ENCODE measurements at places on chromosomes 12 and 14. TPM values are rescaled to one million over a fixed set of nuclear protein-coding genes. Genes with fewer than 3 reads are reported as not detected.

SDR9C7 gene
- total RNA-seq, result not detected

CD69 gene
- total RNA-seq, result 11.4 TPM

- no peaks in the 10 kb centered on the region for H3K4me1 ChIP-seq
- H3K27ac ChIP-seq, result no peak overlapping the region
- no peaks in the 10 kb centered on the region for H3K27me3 ChIP-seq
- no peaks in the 10 kb centered on the region for H3K36me3 ChIP-seq
- no peak for DNase-seq
These were observed 37.8 kb downstream of the SLCO1A2 start for GRCh38 chr12:21296751-21297406.

DNA sequence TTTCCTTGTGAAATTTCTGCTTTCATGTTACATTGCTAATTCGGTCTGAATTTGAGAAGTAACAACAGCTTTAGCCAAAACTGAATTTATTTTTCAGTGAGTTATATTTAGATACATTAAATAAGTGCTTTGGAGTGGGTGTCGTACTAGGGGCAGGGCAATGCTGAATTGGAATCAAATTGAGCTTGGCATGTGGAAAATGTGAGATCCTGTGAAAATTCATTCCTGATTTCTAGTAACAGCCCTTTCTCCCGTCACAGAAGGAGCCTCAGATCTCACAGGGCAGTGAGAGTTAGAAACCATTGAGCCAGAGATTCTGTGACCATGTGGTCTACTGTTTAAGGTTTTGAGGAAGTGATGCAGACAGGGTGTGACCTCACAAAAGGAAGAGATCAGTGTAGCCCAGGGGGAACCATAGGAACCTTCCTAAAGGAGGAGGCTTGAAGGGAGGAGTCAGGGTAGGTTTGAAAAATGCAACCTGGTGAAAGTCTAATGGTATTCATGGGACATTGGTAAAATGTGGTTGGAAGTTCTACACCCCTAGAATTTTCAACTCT, 1136.8 kb downstream of the AACS start:
- H3K27me3 ChIP-seq, result no peaks in the 10 kb centered on the region
- no peak overlapping the region for H3K4me3 ChIP-seq
- H3K27ac ChIP-seq, result no peak overlapping the region
- H3K4me1 ChIP-seq, result no peaks in the 10 kb centered on the region

DNA sequence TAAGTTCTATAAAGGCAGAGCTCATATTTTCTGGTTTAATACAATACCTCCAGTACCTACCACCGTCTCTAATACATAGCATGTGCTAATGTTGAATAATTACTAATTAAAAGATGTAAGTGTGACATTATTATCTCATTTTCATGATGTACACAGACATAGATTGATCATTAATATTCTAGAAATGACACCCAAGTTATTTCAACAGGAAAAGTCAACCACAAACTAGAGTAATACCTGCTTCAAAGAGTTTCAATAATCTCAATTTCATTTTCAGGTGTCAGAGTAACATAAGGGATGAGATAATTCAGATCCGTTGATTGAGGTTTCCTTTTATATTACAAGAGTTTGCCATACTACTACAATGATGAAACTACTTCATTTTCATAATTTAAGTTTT, 388.9 kb downstream of the SOX5 start:
- DNase-seq, result no peak
- H3K4me1 ChIP-seq, result no peaks in the 10 kb centered on the region
- H3K4me3 ChIP-seq, result no peak overlapping the region
- H3K27ac ChIP-seq, result no peak overlapping the region
- no peaks in the 10 kb centered on the region for H3K27me3 ChIP-seq
- H3K36me3 ChIP-seq, result no peaks in the 10 kb centered on the region

DNA sequence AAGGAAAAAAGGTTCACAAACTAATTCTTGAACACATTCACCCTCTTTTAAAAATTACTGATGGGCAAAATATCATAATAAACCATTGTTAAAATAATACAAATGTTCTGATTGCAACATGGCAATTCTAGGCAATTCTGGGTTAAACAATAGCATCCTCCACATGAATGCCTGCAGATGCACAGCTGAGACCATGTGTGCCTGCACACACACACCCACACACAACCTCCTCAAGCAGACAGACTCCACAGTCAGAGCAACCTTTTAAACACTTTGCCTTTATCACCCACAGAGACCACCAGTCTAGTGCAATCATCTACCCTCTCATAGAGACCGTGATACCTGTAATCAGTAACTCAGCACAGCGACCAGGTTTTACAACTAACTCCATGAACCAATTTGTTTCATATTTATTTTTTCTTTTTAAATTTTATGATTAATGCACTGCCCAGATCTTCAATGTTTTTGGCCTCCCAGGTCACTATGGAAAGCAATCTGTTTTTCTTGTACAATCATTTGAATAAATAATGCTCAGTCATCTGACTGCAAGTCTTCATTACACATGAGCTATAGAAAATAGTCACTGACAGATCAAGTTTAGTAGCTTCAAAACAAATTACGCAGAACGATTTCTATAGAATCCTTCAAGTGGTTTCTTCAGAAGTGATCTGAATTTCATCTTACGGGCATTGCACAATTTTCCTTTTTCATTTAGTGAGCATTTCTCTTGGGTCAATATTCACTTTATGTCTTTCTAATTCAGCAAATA, 105.8 kb downstream of the PRKD1 start:
- peaks cover 15% of the 10 kb centered on the region for H3K4me1 ChIP-seq
- H3K27ac ChIP-seq, result no peak overlapping the region
- H3K4me3 ChIP-seq, result no peak overlapping the region
- H3K27me3 ChIP-seq, result no peaks in the 10 kb centered on the region
- no peaks in the 10 kb centered on the region for H3K36me3 ChIP-seq

DNA sequence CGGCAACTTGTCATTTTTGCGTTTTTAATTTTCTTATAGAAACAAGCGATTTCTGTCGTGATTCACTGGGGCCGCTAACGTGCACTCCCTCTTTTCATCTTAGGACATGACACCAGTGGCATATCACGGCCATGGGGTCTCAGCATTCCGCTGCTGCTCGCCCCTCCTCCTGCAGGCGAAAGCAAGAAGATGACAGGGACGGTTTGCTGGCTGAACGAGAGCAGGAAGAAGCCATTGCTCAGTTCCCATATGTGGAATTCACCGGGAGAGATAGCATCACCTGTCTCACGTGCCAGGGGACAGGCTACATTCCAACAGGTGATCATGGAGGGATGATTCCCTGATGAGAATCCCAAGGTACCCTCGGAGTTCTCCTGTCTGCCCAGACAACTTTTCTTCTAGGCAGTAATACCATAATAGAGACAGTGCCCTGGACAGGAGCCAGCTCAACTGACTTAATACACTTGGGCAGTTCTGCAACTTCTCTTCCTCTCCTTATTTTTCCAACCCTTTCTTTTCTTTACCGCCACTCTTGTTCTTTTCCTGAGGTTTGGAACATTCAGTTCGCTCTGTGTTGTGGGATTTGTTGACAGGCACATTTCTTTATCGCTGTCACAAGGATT, 821 bp downstream of the TMEM106C start:
- peak overlapping the region; percentile 93 for H3K4me3 ChIP-seq
- H3K27me3 ChIP-seq, result no peaks in the 10 kb centered on the region
- DNase-seq, result no peak
- peaks cover 17% of the 10 kb centered on the region for H3K36me3 ChIP-seq
- H3K4me1 ChIP-seq, result peaks cover 24% of the 10 kb centered on the region
- peak overlapping the region; percentile 75 for H3K27ac ChIP-seq

DNA sequence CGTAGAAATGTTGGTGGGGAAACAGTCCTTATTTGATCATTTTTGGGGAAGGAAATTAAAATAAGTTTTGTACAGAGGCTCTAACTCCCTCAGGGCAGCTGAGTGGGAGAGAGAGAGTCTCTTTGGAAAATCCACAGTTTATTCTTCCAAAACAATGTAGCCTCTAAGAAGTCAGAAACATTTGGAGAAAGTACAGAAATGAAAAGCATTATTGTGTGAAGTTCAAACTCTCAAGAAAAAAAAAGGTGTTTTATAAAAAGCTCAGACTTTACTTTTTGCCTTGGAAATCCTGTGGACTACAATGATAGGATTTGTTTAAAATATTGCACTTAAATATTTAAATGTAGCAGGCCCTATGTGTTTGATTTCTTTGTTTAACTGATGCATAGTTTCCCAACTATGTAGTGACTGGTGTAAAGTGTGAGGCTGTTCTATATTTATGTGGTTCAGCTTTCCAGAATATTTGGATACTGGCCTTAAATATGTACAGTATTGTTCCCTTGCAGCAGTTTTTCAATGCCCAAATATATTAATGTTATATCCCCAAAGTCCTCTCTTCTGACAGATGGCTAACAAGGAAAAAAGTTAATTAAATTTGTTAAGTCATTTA, 82.0 kb upstream of the OTOGL start:
- no peaks in the 10 kb centered on the region for H3K4me1 ChIP-seq
- no peaks in the 10 kb centered on the region for H3K27me3 ChIP-seq
- no peak for DNase-seq
- H3K36me3 ChIP-seq, result no peaks in the 10 kb centered on the region
- H3K4me3 ChIP-seq, result no peak overlapping the region

GRCh38 chr12:98639491-98639890, 5.1 kb downstream of the IKBIP start:
- H3K36me3 ChIP-seq, result no peaks in the 10 kb centered on the region
- no peak for DNase-seq
- H3K4me3 ChIP-seq, result no peak overlapping the region
- peaks cover 19% of the 10 kb centered on the region for H3K4me1 ChIP-seq
- H3K27me3 ChIP-seq, result no peaks in the 10 kb centered on the region

GRCh38 chr12:69898236-69898635, 73.2 kb downstream of the MYRFL start:
- peaks cover 4% of the 10 kb centered on the region for H3K4me1 ChIP-seq
- DNase-seq, result no peak
- no peaks in the 10 kb centered on the region for H3K27me3 ChIP-seq
- H3K27ac ChIP-seq, result no peak overlapping the region
- H3K36me3 ChIP-seq, result no peaks in the 10 kb centered on the region

GRCh38 chr14:97491697-97492096, 694.5 kb downstream of the VRK1 start:
- H3K27me3 ChIP-seq, result no peaks in the 10 kb centered on the region
- no peaks in the 10 kb centered on the region for H3K36me3 ChIP-seq
- no peaks in the 10 kb centered on the region for H3K4me1 ChIP-seq
- no peak overlapping the region for H3K4me3 ChIP-seq
